ENCODE measurements at places on chromosomes 1 and 21. TPM values are rescaled to one million over a fixed set of nuclear protein-coding genes. Genes with fewer than 3 reads are reported as not detected.
A peak's percentile ranks its signal among the peaks of the same experiment; 100 is the strongest.

The OR2L13 gene
- polyA plus RNA-seq: not detected

The PAQR7 gene
- 2.1 TPM for polyA plus RNA-seq

The ZSCAN20 gene
- polyA plus RNA-seq: 3.2 TPM

The RIPPLY3 gene
- polyA plus RNA-seq: not detected

The ATPAF1 gene
- polyA plus RNA-seq: 60.9 TPM

The LCE3E gene
- not detected for polyA plus RNA-seq

The TDRD10 gene
- 0.69 TPM for polyA plus RNA-seq

The TENT5C gene
- 9.7 TPM for polyA plus RNA-seq

The RAB25 gene
- polyA plus RNA-seq: 0.13 TPM

The CADM3 gene
- polyA plus RNA-seq: 0.83 TPM

The GJC2 gene
- polyA plus RNA-seq: 0.20 TPM

GRCh38 chr1:170680428-170680827 lies 16.5 kb downstream of the PRRX1 start:
- DNase-seq: no peak

DNA sequence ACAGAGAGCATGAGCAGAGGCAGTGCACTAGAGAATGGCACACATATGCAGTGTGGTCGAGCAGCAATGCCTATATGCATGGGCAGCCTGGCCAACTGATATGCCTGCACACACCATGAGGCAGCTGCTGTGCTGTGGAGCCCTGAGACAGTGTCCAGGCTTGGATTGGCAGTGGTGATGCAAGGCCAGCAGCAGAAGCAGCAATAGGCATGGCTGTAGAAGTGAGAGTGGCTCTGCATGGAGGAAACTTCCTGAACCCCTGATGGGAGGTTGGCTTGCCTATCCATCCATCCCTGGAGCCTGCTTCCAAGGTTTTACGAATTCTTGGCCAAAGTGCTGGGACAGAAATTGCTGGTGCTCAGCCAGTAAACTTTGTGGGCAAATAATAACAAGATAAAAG lies 89.7 kb downstream of the DIRAS3 start:
- no peak for DNase-seq

GRCh38 chr1:29761159-29761928 lies 525.0 kb downstream of the PTPRU start:
- DNase-seq: no peak

- no peak for DNase-seq
These were observed 106.9 kb downstream of the LTN1 start for GRCh38 chr21:28885853-28886177.

GRCh38 chr21:44930543-44930981 lies 9.3 kb upstream of the SLX9 start:
- DNase-seq: peak; percentile 38

GRCh38 chr1:207798847-207799246 lies 47.0 kb downstream of the CD46 start:
- no peak for DNase-seq

- DNase-seq: no peak
These were observed 17.2 kb downstream of the VCAM1 start for GRCh38 chr1:100736746-100737145.

- no peak for DNase-seq
These were observed 1122.5 kb downstream of the NCAM2 start for GRCh38 chr21:22120616-22121266.

DNA sequence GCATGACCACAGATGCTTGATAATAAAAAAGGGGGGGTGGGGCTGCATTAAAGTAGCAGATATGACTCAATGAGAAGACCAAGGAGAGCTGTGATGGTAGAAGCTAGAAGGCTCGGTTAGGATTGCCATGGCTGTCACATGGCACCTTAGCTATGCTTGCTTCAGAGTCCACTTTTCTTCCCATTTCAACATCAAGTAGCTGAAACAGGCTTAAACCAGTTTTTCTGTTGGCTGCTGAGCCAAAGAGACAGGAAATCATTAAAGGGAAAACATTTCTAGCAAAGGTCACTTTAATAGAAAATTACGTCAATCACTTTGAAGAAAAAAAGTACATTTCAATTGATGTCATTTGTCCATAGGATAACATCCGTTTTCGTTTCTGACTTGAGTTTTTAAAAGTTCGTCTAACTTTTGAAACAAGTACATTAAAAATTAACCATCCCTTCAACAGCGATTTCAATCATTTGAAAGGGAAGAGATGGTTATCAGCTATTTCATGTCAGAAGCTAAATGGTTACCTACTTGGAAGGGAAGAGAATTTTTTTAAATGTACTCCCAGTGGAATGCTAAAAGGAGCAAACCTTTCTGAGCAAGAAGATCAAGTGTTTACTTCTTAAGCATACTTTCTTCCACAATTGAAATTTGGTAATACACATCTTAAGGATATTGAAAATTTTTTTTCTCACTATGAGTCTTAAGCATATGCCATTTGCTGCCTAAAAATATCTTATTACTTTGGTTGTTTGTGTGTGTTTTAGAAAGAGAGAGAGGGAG lies 488.1 kb upstream of the PRMT6 start:
- DNase-seq: no peak

- DNase-seq: no peak
These were observed 30.7 kb upstream of the WASF2 start for GRCh38 chr1:27520651-27521050.

GRCh38 chr1:213997038-213997771 lies 9.4 kb downstream of the PROX1 start:
- no peak for DNase-seq

DNA sequence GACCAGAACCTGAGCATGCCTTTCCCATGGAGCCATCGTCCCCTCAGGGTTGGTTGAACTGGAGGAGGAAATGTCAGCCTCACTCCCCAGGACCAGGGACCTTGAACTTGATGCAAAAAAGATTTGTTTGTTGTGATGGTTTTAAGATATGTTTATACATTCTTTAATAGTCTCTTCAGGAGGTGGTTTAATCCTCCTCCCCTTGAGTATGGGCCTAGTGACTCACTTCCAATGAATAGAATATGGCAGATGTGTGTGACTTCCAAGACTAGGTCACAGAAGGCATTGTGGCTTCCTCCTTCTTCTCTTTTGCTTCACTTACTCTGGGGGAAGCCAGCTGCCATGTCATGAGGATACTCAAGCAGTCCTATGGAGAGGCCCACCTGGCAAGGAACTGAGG lies 81.7 kb upstream of the WNT4 start:
- no peak for DNase-seq

GRCh38 chr1:47395433-47395832 lies 20.7 kb upstream of the FOXE3 start:
- no peak for DNase-seq

DNA sequence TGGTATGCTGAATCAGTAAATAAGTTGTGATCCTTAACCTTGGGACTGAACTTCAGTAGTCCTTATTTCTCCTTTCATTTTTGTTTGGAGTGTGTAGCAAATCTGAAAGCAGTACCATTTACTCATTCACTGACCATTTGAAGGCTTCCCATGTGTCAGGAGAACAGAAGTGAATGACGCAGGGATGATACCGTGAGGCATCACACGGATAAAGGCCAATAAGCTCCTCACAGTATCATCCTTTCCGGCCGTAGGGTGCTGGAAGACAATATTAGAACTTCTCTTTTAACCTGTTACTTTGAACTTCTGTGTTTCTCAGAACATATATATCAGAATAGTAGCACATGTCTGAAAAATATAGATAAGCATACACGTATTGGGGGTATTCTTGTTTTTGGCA lies 21.3 kb downstream of the BACH1 start:
- DNase-seq: no peak

DNA sequence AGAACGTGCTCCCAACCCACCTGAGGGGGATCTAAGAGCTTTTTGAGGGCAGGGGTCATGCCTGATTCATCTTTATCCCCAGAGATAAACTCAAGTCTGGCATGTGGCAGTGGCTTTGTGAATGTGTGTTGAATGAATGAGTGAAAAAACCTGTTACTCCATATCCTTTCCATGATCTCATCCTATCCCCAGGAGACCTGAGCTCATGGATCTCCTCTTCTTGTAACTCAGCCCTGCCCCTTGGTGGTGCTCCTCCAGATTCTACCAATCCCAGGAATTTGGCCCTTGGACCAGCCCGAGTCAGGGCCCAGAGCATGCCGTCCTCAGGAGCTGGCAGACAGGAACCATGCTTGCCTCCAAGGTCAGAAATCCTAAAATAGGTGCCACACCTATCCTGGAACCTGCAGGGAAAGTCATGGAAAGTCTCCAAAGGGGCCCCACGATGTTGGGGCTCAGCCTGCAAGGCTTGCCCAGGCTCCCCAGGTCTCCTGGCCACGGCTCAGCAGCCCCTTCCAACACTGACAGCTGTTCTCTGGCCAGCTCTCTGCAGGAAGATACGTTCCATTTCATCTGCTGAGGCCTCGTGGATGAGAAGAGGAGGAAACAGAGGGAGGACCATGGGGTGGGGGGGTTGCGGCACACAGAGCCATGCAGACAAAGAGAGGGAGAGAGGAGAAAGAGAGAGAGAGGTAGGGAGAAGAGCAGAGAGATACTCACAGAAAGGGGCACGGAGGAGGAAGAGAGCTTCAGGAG lies 214.6 kb downstream of the TRABD2B start:
- DNase-seq: peak; percentile 44

GRCh38 chr1:204398197-204399125 lies 13.2 kb downstream of the PPP1R15B start:
- no peak for DNase-seq

DNA sequence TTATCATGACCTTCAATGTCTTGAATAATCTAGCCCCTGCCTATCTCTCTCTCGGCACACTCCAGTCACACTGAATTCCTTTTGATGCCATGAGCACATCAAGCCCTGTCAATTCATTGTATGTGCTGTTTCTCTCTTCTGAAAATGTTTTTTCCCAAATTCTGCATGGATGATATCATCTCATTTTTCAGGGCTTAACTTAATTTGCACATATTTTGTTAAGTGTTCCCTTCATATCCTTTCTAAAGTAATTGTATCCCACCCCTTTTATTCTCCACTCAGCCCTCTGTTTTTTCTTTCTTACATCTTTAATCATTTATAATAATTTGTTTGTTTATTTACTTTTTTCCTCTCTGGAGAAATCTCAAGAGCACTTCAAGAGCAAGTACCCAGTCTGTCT lies 149.9 kb downstream of the ZNF326 start:
- no peak for DNase-seq

GRCh38 chr1:91765293-91765692 lies 120.7 kb downstream of the TGFBR3 start:
- DNase-seq: no peak

DNA sequence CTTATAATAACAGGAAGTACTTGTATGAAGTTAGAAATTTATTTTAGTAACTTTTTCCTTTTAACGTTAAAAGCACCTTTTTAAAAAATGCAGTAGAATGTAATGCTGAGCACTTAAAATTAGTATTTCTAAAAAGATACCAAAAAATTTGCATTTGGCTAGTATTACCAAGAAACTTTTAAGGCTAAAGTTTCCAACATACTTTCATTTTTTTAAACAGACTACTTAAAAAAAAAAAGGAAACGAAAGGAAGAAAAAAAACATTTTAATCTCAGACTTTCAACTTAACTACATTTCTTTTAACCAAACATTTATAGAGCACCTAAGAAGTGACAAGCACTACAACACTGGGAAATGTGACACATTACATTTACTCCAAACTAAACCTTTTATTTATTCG lies 2.8 kb downstream of the ARID4B start:
- no peak for DNase-seq

DNA sequence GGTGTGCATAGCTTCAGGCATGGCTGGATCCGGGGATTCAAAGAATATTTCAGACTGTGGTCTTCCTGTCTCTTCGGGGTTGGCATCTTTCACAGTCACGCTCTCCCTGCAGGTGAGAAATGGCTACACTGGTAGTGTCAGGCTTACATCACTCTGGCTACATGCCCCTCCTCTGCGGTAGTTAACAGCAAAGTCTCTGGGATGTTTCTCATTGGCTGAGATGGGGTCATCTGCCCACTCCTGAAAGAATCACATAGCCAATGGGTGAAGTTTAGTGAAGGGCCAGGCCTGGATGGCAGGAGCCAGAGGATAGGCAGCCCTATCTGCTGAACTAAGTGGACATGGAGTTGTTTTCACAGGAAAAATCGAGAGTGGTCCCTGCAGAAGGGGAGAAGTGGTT lies 356.5 kb downstream of the MATN1 start:
- DNase-seq: no peak

- no peak for DNase-seq
These were observed 714.3 kb downstream of the MATN1 start for GRCh38 chr1:30008998-30009657.

- DNase-seq: peak; percentile 82
These were observed at the start of gene DHRS3 for GRCh38 chr1:12617901-12618660. DHRS3 (minus strand) TSS chr1:12618210; CDS start chr1:12617348, 862 bp downstream.

GRCh38 chr1:45172005-45172404 lies 34.4 kb downstream of the ZSWIM5 start:
- DNase-seq: no peak

DNA sequence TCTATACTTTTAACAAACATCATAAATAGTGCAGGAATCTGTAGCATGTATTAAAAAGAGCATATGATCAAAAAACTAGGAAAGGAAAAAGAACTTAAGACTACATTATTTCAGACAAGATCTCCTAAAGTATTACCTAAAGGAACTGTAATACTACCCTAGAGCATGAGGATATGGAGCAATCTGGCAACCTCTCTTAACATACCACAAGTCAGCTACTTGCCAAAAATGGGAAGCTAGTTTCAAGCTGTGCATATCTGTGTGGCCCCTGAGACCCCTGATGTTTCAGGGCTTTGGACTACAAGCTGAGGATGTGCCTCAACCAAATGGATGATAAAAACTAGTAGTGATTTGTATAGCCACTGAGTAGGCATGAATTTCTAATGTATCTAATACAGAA lies 525.6 kb downstream of the PTBP2 start:
- no peak for DNase-seq

- DNase-seq: no peak
These were observed 309.6 kb upstream of the BEND5 start for GRCh38 chr1:49086327-49086726.
